ENCODE measurements at places on chromosomes 7 and 10. TPM values are rescaled to one million over a fixed set of nuclear protein-coding genes. Genes with fewer than 3 reads are reported as not detected.

The GJC3 gene
- not detected for total RNA-seq

DNA sequence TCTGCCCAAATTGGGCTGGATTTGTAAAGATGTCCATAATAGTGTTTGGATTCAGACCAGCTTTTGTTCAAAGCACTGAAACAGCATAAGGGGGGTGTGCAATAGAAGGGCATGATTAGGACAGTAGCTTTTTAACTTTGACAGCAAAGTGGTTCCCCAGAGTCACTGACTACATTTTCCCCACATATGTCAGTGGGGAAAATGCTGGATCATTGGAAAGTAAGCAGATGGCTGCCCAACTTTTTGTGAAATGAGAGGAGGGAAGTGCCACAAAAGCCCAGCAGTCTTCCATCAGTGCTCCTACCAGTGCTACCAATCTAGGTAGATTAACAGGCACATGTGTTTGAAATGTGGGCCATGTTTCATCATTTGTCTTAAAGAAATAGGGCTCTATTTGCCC lies 162.8 kb downstream of the FZD1 start:
- no peaks in the 10 kb centered on the region for H3K36me3 ChIP-seq
- DNase-seq: no peak
- no peaks in the 10 kb centered on the region for H3K27me3 ChIP-seq
- no peak overlapping the region for H3K27ac ChIP-seq

- H3K4me3 ChIP-seq: peak overlapping the region; percentile 53
- H3K4me1 ChIP-seq: peaks cover 21% of the 10 kb centered on the region
- no peak for DNase-seq
- peaks cover 29% of the 10 kb centered on the region for H3K36me3 ChIP-seq
- no peaks in the 10 kb centered on the region for H3K27me3 ChIP-seq
Measured at GRCh38 chr7:77687100-77687746, 9.0 kb upstream of the RSBN1L start.

- peaks cover 10% of the 10 kb centered on the region for H3K36me3 ChIP-seq
- no peak for DNase-seq
- H3K4me1 ChIP-seq: no peaks in the 10 kb centered on the region
- H3K27ac ChIP-seq: no peak overlapping the region
- H3K27me3 ChIP-seq: no peaks in the 10 kb centered on the region
Measured at GRCh38 chr10:63489838-63490237, 24.1 kb upstream of the JMJD1C start.
